ENCODE measurements at places on chromosomes 6 and 20.

GRCh38 chr6:108211671-108212070 is 45.8 kb downstream of the NR2E1 start:
- no peak for DNase-seq

DNA sequence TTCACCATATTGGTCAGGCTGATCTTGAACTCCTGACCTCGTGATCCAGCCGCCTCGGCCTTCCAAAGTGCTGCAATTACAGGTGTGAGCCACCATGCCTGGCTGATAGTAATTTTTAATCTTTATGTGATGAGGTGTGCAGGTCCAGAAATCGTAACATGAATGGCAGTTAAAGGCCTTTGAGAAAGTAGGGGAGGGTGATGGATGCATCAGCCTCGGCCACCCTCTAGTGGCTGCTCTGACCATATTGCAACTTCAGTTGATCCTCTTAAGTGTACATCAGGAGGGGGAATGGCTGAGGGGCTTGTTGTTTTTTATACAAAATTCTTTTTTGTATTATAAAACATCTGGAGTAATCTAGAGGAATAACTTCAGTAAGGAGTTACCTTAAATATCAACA is 193.0 kb downstream of the ZFAND3 start:
- no peak for DNase-seq

DNA sequence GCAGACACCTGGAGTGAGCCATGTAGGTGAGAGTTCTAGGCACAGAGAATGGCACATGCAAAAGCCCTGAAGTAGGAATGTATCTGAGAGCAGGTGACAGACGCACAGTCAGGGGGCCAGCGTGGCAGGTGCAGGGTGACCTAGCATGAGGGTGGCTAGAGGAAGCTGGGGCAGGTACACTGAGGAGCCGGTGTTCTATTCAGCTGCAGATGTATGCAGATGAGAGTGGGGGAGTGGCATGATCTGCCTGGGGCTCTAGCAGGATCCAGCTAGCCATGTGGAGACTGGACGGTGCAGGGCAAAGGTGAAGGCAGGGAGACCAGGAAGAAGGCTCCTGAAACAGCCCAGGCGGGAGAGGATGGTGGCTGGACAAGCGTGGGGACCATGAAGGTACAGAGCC is 10.7 kb downstream of the PEDS1 start:
- no peak for DNase-seq

GRCh38 chr6:14401246-14401645 is 283.7 kb downstream of the CD83 start:
- DNase-seq: no peak

- DNase-seq: no peak
These were observed 221.2 kb upstream of the QKI start for GRCh38 chr6:163193326-163193725.

DNA sequence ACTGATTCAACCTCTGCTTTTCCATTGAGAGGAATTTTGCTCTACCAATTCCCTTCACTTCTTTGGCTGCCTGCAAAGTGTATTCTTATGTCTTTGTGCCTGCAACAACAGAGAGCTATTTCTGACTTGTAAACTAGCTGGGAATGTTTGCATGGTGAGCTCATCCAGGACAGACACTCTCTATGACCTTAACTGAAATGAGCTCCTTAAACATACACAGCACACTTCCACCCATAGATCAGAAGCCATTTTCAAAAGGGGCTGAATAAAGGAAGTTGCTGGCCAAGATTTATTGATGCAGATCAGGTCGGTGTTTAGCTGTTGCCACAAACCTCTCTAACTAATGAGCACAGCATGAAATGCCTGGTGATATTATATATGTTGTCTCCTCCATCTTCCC is 377.7 kb downstream of the BTBD9 start:
- DNase-seq: no peak

- DNase-seq: no peak
These were observed 1.7 kb downstream of the KCTD20 start for GRCh38 chr6:36444470-36444869.

DNA sequence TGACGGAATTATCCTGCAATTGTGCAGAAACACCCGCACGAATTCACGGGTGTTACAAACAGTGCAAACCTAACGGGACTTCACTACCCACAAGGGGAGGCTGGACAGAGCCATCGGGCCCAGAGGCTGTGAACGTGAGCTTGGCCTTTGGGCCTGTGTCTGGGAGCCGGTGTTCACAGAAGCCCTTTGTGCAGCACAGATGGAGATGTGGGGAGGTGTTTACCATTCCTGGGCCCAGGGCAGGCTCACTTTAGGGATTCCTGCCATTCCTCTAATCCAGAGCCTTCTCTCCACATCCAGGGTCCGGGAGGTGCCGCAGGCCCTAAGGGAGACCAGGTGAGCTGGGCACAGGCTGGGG is 15.0 kb downstream of the COL9A3 start:
- no peak for DNase-seq

DNA sequence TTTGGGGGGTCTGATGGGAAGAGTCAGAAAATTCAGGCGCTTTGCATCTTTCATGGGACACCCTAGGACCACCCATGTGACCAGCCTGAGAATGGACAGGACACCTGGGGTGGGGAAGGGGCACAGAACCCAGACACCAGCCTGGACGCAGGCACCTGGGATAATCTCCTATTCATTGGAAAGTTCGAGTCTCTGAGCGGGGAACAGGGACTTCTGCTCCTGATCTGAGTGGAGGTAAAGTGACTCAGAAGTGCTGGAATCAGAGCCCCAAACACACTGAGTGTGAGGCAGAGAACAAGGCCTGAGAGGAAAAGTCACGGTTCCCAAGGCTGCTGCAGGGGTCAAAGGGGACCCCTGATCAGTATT is 1.4 kb downstream of the HLA-B start:
- DNase-seq: no peak

DNA sequence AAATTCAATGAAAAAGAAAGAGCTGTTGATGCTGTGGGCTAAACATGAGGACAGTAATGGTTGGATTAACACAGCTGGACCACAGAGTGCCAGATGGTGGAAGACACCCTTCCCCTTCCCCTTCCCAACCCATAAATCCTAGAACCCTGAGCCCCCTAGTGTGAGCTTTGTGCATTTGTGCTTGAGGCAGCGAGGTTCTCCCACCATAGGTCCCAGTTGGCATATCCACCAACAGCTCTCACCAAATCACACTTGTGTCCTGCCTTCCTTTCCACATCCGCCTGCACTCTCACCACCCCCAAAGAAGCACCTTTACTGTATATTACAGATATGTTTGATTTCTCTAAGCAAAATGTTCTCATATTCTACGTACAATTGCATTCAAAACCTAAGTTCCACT is 32.8 kb upstream of the HBS1L start:
- no peak for DNase-seq

DNA sequence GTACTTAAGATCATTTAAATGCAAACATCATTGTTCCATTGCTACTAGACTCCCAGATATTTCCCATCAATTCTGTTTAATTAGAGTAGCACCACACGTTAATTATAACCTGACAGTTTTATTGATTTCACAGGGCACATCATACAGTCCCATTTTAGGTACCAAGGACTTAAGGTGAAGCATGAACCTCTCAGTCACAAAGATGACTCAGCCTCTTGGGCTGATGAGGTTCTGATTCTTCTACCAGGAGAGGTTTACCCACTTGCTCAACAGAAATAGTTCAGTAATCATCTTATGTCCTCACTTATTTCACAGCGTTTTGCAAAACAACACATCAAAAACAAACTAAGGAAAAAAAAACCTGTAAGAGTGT is 98.5 kb downstream of the HIVEP2 start:
- DNase-seq: no peak

DNA sequence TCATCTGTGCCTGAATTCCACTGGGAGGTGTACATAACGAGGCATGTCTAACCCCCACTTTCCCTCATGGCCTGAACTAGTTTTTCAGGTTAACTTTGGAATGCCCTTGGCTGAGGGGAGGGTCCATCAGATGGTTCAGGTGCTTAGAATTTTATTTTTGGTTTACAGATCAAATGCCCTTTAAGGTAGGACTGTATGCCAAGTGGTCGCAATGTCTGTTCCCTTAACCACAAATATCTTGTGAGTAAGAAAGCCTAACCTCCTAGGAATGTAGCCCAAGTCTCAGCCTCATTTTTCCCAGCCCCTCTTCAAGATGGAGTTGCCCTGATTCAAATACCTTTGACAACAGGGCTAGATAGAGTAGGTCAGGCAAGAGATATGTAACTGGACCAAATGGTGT is 78.4 kb downstream of the RNASET2 start:
- no peak for DNase-seq

GRCh38 chr6:135522965-135523692 is 25.6 kb upstream of the AHI1 start:
- DNase-seq: no peak

DNA sequence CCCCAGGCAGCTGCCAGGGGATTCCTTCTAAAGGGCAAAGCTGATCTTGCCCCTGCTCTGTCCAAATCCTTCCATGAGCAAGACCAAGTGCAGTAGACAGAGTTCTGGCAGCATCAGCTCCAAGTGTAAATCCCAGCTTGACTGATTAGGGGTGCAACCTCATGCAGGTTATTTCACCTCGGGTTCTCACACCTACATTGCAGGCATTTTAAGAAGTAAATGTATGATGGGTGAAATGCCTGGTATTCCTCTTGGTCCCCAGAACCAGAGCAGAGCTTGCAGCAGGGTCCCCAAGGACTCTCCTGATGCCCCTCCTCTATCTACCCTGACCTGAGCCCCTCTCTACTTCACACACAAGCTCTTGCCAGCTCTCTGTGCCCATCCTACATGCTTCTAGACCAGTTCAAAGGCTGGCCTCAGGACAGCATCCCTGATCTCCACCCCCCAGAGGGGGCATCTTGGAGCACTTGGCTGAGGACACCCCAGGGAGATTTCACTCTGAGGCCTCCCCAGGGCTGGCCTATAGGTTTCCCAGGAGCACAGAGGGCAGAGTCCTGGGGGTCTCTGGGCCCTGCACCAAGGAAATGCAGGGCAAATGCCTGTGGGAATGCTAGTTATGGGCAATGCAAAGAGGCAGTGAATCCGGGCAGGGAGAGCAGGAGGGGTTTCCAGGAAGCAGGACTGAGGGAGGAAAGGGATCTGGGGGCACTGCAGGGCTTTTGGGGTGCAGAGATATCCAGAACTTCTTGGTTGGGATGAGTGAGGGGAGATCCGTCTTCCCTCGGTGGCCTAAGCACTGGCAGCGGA is 1.0 kb downstream of the LZTS3 start:
- DNase-seq: no peak

DNA sequence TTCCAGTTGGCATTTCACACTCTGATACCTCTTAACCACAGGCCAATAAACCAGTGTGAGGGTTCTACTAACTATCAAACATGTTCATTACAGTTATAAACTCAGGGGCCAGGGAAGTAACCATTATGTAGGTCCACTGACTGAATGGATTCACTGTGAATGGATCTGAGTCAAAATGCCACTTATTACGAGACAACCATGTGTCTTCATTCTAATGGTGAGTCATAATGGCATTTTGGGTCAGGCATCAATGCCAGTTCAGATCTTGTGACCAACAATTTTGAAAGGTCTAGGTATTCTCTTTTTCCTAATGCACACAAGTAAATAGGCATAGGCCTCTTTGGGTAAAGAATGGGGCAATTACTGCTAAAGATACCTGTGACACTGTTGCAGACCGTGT is 112.2 kb upstream of the HEY2 start:
- DNase-seq: no peak

DNA sequence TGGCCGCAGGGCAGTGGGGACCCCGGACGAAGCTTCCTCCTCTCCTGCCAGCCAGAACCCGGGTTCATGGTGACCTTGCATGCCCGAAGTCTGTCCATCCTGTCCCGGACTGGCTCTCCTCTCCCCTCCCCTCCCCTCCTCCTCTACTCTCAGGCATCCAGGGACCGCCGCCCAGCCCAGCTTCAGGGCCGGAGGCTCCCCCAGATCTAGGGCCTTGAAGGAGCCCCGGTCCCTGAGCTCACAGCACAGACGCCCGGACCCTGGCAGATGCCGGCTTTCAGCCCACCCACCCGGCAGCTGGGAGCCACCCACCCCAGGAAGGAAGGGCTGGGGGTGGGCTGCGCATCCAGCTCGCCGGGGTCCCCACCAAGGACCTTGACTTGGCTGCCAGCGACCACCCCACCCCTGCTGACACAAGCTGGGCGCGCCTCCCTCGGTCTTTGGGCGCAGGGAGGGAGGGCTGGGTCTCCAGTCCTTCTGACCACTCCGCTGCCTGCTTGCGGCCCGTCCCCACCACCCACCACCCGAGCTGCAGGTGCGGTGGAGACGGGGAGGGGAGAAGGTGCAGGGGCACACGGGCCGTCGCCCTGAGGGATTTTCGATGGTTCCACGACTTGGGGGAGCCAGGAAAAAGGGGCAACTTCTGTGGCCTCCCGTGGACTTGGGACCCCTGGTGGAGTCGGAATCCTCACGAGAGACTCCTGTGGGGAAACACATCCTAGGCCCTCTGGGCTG is 5.8 kb upstream of the ABHD16B start:
- no peak for DNase-seq

- no peak for DNase-seq
These were observed 32.8 kb upstream of the SIRPB2 start for GRCh38 chr20:1524004-1524403.

GRCh38 chr6:148398244-148398643 is 55.6 kb downstream of the SASH1 start:
- no peak for DNase-seq

DNA sequence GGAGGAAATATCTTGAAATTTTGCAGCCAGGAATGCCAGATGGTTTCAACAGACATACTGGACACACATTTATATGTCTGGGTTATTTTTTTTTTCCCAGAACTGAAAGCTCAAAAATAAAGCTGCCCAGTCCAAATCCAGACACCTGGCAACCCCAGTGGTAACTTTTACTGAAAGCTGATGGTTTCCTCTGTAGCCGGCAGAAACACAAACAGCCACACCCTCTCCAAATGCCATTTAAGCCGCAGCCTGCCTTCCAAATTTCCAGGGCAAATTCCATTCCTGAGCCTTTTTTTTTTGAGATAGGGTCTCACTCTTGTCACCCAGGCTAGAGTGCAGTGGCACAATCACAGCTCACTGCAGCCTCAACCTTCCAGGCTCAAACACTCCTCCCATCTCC is 6.5 kb upstream of the PREX1 start:
- DNase-seq: no peak

GRCh38 chr6:150380256-150380655 is 11.4 kb downstream of the IYD start:
- no peak for DNase-seq

- DNase-seq: no peak
These were observed 87.1 kb downstream of the ERMARD start for GRCh38 chr6:169838346-169839028.

DNA sequence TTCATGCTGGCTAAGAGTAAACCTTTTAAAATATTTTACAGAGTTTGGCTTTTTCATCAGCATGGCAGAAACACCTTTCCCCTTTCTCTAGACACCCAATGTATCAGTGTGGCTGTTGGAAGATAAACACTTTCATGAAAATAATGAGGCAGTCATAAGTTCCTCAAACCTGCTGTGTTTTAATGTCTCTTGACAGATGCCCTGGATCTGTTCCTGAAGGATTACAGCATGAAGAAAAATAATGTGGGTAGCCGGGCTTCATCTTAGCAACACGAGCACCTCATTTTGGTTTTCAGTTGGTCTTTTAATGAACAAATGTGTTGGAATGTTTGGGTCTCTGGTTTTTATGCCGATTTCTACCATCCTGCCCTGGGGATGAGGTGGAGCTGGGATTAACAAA is 45.5 kb upstream of the UNC93A start:
- DNase-seq: no peak

All from activated T-cell treated with anti-CD3 and anti-CD28 coated beads for 1 hour (primary cell).